Right hindlimb (tissue), 1 donor: ENCODE measurements at places on chromosomes 5 and 9.

DNA sequence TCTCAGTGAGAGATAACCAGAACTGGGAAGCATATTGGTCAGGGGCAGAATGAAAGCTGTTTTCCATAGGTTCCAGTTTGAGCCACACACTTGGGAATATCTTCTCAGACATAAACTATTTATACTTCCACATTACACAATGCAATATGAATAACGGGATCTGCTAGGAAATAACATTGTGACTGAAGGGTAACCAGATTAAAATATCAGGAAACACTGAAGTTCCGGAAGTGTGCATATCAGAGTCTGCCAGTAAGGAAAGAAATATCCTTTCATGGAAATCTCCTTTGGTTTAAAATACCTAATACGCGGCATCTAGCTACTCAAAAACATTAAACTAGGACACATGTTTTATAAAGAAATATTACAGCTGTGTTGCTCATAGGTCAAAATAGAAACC, 56.3 kb downstream of the ST8SIA4 start:
- no peak for DNase-seq

DNA sequence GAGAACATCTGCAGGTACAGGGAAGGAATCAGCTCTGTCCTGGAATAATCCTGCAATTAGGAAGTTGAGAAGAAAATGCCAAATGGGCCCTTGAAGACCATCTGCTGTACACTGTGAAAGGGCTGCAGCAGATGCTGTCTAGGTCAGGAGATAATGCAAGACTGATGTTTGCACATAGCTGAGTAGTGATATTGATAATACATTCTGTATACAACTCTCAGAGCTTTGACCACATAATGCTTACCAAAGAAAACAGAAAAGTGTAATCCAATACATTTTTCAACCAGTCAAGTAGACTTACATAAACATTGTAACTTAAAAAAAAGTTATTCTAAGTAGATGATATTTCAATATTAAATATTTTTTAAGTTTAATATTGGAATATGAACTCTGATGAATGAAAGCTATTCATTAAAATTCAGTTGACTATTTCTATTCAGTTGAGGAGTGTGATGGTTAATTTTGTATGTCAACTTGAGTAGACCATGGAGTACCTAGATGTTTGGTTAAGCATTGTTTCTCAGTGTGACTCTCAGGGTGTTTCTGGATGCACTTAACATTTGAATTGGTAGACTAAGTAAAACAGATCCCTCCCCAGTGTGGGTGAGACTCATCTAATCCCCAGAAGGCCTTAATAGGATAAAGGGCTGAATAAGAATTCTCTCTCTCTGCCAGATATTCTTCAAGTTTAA, 380.1 kb upstream of the PRR16 start:
- DNase-seq, result no peak

- no peak for DNase-seq
These were observed 147.1 kb downstream of the C5orf15 start for GRCh38 chr5:133821311-133821741.

- no peak for DNase-seq
These were observed 31.4 kb downstream of the AHRR start for GRCh38 chr5:352639-353611.

DNA sequence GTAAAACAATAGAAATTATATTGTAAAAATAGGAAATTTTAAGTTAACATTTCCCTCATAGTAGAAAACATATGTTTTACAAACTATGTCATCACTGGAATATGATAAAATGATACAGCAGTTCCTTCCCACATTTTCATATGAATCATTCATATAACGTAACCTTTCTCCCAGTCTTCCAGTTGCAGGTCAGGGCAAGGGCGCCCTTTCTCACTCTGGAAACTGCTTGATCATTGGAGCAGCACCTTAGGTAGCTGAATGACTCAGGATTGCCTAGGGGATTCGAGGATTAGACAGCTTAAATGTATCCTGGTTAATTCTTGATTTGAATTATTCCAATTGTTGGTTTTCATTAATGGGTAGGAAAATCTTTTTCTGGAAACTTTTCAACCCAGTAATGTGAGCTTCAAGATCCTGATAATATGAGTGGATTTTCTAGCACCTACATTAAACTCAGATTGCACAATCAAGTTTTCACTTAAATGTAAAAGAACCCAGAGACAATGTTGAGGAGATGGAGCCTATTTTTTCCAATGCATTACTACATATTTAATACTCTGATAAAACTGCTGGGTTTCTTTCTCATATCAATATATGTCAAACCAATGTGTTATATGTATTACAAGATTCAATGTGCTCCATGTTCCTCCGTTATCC, 32.6 kb upstream of the ANXA1 start:
- DNase-seq, result no peak

GRCh38 chr5:154520861-154521453, 42.9 kb upstream of the HAND1 start:
- DNase-seq, result no peak

- DNase-seq, result no peak
These were observed 208.9 kb upstream of the GAS1 start for GRCh38 chr9:87156247-87156646.

DNA sequence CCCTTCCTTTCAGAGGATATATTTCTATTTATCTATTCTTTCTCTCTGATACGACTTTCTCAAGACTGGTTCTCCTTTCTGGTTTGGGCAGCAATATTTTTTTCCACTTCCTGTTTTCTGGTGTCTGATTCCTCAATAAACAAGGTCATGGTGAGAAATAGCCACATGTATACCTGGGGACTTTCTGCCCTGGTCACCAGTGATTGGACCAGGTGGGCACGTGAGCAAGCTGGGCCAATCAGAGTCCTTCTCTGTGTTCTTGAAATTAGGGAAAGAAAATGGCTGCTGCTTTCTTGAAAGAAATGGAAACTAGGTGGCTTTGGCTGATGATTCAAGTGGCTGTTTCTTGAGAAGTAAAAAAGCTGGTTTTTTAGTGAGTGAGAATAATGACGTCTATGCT, 18.4 kb upstream of the GSN start:
- DNase-seq, result no peak

DNA sequence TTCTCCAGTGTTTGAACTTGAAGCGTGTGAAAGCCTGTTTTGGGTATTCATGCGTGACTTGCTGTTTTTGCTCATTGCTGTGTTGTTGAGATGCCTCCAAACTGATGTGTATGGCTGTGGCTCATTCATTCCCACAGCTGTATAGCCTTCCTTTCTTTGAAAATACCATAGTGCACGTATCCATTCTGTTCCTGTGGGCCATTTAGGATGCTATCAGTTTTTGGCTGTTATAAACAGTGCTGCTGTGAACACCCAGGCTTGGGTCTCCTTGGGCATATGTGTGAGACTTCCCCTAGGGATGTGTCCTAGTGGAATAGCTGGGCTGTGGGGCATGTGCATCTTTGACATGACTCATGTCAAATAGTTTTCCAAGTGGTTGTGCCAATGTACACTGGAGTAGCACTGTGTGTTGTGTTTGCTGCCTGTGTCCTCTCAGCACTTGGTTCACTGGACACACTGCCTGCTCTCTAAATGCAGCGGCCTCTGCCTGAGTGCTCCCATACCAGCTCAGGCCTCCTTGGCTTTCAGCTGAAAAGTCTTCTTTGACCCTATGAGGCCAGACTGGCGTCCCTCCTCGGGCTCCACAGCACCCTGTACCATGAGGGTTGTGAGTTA, 102.6 kb upstream of the TBC1D2 start:
- DNase-seq, result no peak

GRCh38 chr9:94173632-94174031, 85.5 kb upstream of the ZNF169 start:
- DNase-seq, result no peak
